ENCODE measurements at places on chromosomes 6 and 20.

DNA sequence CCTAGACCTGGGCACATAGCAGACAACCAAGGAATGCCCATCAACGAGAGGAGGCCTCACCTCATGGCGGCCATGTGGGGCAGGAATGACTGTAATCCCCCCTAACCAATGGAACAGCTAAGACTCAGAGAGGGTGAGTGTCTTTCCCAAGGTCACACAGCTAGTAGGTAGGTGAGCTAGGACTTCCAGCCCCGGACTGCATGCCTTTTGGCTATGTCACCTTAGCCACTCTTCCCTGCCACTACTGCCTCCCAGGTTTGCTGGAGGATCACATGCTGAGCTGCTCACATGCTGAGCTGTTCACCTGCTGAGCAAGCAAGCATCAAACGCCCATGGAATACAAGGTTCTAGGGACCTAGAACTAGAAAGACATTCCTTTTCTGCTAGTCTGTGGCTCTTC is 188.5 kb upstream of the PMEPA1 start:
- DNase-seq, result no peak

DNA sequence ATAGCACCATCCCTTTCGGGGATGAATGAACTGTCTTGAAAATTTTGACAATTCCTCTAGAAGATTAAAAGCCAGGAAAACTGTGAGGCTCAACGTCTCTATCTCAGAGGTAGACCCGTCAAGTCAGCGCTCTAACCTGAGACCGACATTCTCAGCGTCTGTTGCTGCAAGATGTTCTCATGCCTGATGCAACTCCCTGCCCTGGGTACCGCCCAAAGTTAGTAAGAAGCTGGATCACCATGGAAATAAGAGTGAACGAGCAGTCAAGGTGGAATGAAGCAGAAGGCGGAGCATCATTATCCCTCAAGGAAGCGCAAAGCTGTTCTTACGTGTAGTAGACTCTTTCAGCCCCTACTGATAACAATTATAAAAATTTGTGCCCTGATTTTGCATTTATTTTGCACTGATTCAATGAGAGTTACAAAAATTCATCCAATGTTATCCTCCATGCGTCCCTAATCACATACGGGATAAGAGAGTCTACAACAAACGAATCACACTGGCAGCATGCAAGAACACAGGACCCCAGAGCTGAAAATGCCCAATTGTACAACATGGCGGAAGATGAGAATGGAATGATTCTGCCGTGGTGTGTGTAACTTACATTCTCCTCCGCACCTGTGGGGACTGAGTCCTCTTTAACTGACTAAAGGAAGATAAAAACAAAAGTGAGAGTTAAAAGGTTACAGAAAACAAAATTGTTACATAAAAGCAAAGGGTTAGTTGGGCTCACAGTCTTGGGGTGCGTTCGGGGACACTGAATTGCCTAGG is 95.4 kb downstream of the BCAS1 start:
- no peak for DNase-seq

DNA sequence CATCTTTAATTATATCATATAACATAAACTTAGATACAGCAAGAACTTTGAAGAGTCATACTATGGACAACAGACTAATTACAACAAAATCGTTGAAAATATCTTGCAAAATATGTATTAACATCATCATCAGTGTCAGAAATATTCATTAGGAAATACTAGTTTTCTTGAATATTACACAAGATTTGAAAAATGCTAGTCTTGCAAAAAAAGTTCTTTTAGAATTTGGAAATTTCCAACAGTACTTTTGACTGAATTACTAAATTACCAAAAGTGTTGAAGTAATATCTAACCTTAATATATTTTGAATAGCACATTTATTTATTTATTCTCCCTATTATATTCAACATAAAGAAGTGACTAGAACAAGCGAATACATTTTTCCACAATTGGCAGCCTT is 1224.8 kb upstream of the EYS start:
- no peak for DNase-seq

DNA sequence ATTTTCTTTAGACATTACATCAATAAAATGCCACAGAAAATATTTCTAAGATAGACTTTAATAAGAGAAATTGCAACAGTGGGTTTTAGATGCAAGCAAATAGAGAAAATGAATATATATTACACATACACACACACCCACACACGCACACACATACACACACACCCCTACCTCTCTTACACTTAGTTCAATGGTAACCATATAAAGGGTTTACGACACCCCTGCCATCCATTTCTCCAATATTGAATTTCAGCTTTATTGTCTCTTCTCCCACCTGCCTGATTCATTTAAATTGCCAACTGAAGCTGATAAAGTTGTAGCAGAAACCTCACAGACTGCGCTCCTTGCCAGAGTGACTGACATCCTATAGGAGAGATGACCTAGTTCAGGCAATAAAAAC is 154.6 kb downstream of the ADAT2 start:
- DNase-seq, result no peak

- peak; percentile 86 for DNase-seq
Measured at GRCh38 chr6:33314515-33314942, 651 bp upstream of the TAPBP start.

DNA sequence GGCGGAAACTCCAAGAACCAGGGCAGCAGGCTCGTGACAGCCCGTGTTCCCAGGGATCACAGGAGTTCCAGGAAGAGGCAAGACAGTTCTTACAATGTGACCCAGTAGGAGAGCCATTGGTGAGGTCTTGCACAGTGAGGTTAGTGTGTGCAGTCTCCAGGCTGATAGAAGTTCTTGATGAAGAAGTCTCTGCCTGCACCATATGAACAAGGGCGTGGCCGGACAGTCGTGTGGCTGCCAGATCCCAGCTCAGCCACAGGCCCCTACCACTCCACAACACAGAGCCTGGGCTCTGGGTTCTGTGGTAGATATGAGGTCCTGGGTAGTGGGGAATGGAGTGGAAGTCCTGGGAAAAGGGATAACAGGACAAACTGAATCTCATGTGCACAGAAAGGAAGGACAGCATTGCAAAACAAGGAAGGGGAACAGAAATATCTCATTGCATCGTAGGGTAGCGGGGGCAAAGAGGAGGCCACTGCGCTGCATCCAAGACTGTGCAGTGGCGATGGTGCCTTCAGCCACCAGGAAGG is 65.2 kb downstream of the STX11 start:
- DNase-seq, result peak; percentile 27

- DNase-seq, result no peak
Measured at GRCh38 chr20:12936020-12936419, 72.8 kb upstream of the SPTLC3 start.

GRCh38 chr20:24766143-24766527 is 182.9 kb upstream of the CST7 start:
- no peak for DNase-seq

DNA sequence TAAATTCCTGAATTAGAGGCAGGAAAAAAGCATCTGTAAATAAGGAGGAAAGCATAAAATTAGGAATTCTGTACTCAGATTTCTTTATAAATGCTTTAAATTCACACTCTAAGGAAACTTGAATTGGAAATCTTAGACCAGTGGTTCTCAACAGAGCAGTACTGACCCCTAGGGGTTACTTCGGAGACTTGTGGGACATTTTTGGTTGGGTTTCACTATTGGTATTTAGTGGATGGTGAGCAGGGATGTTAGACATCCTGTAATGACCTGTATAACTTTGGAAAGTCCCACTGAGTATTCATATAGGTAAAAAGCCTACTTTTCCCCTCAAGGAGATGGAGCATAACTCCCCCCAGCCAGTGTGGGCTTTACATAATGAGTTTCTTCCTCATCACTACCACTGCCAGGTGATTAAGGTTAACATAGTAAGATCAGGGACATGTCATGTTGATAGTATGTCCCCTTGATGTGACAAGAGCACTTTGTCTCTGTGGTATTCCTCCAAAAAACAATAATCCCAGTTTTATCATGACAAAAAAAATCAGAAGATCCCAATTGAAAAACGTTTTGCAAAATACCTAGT is 31.0 kb downstream of the GLO1 start:
- peak; percentile 69 for DNase-seq

DNA sequence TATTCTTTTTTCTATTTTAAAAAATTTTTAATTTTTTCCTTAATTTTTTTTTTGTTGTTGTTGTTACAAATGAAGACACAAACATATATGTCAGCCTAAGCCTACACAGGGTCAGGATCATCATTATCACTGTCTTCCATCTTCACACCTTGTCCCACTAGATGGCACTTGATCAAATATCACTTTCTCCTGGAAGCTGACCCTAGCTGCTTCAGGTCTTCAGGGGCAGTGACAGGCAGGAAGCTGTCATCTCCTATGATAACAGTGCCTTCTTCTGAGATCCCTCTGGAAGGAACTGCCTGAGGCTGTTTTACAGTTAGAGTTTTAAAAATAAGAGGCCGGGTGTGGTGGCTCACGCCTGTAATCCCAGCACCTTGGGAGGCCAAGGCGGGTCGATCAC is 70.2 kb upstream of the EEF1E1 start:
- no peak for DNase-seq

DNA sequence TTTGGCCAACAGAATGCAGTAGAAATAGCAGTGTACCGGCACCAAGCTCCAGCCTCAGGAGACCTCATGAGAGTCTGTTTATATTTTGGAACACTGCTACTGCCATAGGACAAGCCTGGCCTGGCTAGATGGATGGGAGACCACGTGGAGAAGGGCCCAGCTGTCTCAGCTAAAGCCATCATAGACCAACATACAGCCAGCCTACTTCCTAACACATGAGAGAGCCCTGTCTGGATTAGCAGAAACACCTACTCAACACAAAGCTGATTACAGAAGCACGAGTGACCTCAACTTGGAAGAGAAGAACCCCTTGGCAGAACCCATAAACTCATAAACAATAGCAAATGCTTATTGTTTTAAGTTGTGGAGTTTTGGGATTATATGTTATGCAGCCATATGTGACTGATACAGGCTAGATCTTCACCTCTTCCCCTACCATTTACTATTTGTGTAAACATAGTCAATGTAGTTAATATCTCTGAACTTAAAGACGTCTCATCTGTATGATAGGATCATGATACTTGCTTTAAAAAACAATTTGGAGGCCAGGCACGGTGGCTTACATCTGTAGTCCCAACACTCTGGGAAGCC is 199.4 kb upstream of the ZNF217 start:
- DNase-seq, result no peak

DNA sequence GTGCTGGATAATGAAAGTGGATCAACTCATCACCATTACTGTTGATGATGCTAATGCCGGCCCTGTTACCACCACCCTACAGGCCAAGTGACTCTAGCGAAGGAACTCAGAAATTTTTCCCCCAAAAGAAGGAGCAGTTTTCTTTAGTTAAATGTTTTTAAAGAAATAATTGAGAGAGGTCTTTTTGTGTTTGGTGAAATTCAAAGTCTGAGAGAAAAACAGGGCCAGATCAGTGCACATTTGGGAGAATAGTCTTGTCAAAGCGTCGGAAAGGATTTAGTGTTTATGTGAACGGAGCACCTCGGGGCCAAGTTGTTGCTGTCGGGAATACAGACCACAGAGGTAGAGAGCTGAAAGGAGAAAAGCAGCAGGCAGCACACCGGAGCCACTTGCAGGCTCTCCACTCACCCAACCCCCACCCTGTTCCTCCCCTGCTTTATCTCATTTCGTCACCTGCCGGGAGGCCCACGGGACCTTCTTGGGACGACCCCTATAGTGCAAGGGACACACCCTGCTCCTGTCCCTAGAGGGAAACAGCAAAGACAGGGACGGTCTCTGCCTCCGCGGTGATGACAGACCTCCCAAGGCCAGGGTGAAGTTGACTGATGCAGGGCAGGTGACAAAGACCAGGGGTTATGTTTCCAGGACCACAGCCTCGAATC is 6.8 kb downstream of the TFAP2B start:
- DNase-seq, result no peak

Measured in epithelial cell of esophagus (primary cell).